ENCODE measurements at places on chromosomes 7 and 10.

- DNase-seq: no peak
Observed at GRCh38 chr10:129203819-129204218, 263.2 kb upstream of the MGMT start.

DNA sequence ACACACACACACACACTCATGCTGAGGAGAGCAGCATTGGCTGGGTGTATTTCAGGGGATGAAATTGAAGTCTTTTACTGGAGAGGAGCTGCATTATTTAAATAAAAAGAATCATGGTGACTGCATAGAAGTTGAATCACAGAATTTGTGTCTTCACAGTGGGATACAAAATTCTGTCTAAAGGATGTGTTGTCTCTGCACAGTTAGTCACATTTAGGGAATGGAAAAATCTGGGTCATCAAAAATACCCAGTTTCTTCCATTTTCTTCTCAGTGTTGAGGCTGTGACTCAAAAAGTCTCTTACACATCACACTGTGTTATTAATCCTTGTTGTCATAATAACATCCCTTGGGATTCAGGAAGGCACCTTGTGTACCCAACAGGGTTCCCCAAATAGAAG is 10.9 kb downstream of the PAPSS2 start:
- DNase-seq: no peak

DNA sequence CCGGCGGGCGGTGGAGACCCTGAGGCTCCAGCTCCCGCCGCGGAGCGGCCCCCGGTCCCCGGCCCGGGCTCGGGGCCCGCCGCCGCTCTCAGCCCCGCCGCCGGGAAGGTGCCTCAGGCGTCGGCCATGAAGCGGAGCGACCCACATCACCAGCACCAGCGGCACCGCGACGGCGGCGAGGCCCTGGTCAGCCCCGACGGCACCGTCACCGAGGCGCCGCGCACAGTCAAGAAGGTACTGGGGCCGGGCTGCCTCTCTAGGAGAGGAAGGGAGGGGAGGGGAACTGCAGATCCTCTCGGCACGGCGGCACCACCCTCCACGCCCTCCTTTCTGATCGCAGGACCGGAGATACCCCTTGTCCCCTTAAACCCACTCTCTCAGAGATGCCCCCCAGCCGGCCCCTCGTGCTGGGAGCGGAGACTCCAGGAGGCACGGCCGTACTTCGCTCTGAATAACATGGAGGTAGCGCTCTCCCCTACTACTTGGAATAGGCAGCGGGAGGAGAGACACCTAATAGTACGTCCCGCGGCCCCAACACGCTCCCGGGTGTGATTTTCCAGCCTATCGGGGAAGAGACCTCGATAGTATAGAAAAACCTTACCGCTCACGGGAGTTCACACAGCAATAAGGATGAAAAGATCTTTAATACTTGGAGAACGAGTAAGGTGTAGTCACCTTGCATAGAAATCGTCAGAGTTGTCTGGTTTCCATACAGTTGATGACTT is 538 bp downstream of the AHCYL2 start:
- peak; percentile 69 for DNase-seq

GRCh38 chr7:33809228-33809627 is 96.1 kb upstream of the BMPER start:
- no peak for DNase-seq

DNA sequence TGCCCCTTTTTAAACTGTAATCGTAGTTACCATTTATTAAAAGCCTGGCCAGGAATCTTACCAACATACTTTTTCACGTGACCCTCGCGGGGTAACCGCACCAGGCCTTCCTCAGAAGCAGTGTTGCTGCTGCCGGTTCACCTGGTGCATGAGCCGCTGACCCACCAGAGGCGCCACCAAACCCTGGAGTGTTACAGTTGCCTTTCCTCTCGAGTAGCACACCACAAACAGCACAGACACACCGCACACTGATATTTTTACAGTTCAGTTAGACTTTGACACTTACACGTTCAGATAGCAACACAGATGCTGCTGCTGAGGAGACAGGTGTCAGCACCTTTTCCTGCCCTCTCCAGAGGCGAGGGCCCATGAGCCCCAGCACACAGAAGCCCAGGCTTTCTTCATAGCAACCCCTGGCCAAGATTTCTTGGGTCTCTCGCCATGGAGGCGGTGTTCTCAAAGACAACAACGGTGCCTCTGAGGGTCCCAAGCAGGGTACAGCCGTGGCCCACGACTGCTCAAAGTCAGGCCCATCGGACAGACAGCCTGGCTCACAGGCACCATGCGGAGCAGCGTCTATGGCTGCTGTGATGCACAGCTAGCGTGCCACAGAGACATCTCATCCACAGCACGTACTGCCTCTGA is 123.1 kb downstream of the DIP2C start:
- no peak for DNase-seq

- DNase-seq: peak; percentile 77
Observed at GRCh38 chr10:11270135-11270857, 252.6 kb downstream of the CELF2 start.

GRCh38 chr10:133160826-133161471 is 930 bp downstream of the KNDC1 start:
- no peak for DNase-seq

- DNase-seq: no peak
Observed at GRCh38 chr7:130899638-130900401, 165.8 kb upstream of the KLF14 start.

- DNase-seq: no peak
Observed at GRCh38 chr7:15490291-15490690, 71.5 kb downstream of the AGMO start.

DNA sequence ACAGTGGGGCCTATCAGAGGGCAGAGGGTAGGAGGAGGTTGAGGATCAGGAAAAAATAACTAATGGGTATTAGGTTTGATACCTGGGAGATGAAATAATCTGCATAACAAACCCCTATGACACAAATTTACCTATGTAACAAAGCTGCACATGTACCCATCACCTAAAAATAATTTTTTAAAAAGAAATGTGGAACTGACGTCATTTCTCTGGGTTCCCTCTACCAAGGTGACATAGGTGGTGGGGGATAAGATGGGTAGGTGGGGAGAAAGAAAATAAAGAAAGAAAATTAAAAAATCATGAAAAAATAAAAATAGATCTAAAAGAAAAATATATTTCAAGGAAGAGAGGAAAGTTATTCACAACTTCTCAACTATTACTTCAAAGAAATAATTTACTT is 153.1 kb upstream of the SORCS1 start:
- no peak for DNase-seq

All from dorsolateral prefrontal cortex (tissue), 122 donors.